GM13977 (cell line): ENCODE measurements at places on chromosomes 6 and 20.

- peak; percentile 60 for DNase-seq
These were observed 1.5 kb downstream of the ARID1B start for GRCh38 chr6:156778454-156779205.

- DNase-seq, result no peak
These were observed 58.3 kb upstream of the GGTLC1 start for GRCh38 chr20:24046888-24047287.

GRCh38 chr6:113763876-113764275 lies 93.3 kb upstream of the MARCKS start:
- DNase-seq, result no peak

DNA sequence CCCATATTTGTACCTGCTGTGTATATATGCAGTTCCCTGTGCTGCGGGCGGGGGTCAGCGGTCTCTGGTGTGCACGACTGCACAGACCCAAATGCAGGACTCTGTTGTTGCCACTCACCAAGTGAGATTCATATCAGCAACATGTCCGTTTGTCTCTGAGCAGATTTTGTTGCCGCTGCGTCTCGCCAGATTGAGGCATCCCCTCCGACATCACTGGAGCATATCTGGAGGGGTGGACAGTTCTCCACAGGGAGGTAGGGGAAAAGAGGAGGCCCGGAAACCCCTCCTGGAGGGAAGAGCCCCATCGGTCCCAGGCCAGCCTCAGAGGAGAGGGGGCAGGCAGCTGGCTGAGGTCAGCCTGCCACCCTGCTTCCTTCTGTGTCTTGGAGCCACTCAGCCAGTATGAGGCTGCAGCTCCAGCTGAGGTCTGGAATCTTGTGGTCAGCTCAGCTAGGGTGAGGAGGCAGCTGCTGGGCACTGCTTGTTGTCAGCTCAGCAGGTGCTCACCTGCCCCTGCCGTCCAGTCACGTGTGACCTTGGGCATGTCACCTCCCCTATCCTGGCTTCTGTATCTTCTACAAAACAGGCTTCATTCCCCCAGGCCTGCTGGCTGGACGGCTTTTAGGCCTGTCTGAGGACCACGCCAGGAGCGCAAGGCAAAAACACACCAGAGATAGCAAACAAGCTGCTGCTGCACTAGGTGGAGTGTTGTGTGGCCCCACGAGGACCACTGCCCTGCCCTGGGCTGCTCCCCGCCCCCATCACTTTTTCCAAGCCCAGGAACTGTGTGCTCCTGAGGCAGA lies 47.1 kb downstream of the HNF4A start:
- DNase-seq, result no peak

GRCh38 chr20:38043512-38044300 lies 10.2 kb downstream of the RPRD1B start:
- DNase-seq, result no peak

GRCh38 chr6:72941751-72942150 lies 283.5 kb downstream of the KHDC1L start:
- DNase-seq, result no peak

GRCh38 chr6:7143476-7143974 lies 35.8 kb downstream of the RREB1 start:
- DNase-seq, result no peak

DNA sequence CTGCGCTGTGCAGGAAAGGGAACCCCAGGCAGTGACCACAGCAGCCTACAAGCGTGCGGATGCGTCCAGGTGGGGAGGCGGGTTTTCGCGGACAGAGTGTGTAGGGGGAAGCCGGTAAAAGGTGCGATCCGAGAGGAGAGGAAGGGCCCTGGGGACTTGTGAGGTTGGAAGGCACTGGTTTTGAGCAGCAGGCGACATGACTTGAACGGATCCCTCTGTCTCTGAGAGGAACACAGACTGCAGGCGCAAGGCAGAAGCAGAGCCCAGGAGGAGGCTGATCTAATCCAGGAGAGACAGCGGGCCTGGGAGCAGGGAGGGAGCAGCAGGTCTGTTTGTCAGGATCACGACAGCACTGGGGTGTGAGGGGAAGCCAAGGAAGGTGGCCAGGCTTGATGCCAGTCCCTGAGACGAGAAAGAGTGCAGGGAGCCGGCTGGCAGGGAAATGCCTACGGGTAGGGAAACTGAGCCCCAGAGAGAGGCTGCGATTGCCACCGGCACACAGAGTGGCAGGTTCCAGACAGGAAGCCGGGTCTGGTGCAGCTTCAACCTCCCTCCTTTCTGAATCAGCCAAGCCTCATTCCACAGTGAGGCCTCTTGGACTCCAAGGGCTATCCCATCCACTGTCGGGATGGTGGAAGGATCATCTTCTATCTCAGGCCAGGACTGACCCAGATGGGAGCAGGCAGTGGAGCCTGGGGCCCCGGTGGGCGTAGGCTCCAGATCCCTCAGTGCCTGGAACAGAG lies 57.1 kb downstream of the HNF4A start:
- DNase-seq, result no peak

- peak; percentile 17 for DNase-seq
These were observed 771.9 kb upstream of the DEFB115 start for GRCh38 chr20:30485331-30486102.

GRCh38 chr6:93677264-93677965 lies 258.1 kb upstream of the EPHA7 start:
- DNase-seq, result no peak

DNA sequence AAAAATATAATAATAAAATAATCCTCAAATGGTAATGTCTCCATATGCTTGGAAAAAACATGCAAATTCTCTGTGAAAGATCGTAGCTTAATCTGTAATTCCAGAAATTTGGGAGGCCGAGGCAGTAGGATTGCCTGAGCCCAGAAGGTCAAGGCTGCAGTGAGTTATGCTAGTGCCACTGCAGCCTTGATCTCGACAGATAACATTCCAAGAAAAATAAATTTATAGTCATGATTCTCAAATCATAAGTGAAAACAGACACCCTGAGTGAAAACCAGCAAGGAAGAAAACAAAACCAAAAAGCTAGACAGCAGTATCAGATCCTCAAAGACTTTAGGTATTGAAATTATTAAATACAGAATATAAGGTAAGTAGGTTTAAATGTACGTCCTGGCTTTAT lies 3.8 kb upstream of the MUC21 start:
- DNase-seq, result no peak

DNA sequence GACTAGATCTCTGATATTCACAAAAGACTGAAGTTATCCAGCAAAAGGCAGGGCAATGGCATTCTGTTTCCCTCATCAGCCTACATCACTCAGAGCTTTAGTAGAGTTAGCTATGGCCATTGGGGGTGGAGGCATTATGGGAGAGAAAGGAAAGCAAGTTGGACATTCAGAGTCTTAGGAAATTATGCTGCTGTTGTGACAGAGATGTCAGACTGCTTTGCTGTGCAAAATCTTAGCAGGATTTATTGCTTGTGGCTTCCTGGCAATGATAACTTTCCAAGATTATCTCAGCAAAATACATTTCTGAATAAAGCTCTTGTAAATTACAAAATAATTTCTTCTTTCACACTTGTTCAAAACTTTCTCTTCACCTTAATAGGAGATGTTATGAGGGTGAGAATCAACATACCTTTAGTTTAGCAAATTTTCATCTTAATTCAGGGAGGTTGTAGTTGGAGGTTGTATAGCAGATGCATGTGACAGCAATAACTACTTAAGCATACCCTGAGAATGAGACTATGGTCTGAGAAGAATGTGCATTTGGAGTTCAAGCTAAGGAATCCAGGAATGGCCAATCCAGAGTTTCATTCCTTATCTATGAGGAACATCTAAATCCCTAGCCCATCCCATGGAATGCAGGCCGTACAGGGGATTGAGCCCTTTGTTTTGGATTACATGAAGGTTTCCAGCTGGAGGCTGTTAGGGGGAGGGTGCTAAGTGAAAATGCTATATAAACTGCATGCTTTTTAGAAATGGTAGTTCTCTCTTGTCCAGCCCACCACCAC lies 179.8 kb downstream of the HAO1 start:
- no peak for DNase-seq

DNA sequence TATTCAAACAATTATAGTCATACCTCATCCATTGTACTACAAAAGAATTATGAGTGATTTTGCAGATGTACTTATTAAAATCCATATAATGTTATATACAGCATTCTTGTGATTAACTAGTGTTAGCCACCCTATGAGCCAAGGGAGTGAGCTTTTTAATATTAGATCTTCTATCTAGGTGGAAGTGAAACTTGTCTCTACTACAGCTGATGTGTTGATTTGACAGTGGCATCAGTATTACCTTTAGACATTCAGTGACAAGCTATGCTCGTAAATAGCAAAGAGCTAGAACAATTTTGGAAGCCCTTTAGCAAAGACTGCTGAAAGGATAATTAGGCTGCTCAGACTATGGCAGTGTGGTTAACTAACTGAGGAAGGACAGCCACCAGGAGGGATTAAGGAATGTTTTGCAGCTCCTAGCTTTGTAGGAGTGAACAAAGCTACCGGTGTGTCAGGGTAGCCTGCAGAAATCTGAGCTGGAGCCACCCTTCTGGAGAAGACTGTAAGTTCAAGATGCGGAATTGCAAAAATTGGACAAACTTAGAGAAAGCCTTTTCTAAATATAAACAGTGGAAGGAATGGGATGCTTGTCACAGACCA lies 73.7 kb downstream of the AFG1L start:
- DNase-seq, result no peak

GRCh38 chr6:136703331-136703865 lies 88.9 kb downstream of the MAP3K5 start:
- DNase-seq, result no peak

DNA sequence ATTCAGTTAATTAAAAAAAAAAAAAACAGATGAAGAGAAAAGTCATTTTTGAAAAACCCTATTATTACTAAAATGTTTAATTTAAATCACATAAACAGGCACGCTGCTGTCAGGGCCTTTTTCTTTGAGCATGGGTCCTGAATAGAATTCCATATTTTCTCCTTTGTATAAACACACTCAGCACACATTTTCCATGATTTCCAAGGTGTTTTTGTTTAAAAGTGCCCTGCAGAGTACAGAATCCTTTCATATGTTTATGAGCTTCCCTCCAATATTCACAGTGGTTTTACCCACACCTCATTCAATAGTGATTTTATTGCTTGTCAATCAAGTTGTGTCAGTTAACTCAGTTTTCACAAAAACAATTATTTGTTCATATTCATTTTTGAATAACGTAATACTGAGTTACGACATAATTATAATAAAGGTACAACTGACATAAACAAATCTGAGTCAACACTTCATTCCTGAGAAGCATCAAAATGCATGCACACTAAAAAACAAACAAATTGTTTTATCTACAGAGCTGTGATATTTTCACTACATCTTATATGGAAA lies 15.2 kb downstream of the SLC35B3 start:
- DNase-seq, result no peak

DNA sequence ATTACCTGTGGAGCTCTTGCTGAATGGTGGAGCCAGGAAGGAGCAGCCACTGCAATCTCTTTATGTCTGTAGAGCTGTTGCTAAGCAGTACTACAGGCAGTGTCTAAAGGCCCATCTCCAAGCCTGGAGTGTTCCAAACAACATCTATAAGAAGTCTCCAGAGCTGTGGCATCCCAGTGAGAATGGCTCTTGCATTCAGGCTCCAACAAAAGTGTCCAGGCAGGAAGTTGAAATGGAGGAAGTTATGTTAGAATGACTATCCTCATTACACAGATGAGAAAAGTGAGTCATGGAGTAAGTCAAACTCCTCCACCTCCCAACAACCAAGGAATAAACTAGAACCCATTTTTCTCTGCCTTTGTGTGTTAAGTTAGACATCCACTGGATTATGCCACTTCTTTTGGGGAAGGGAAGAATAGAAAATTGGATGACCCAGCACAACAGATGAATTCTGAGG lies 288.5 kb upstream of the STXBP5 start:
- no peak for DNase-seq

DNA sequence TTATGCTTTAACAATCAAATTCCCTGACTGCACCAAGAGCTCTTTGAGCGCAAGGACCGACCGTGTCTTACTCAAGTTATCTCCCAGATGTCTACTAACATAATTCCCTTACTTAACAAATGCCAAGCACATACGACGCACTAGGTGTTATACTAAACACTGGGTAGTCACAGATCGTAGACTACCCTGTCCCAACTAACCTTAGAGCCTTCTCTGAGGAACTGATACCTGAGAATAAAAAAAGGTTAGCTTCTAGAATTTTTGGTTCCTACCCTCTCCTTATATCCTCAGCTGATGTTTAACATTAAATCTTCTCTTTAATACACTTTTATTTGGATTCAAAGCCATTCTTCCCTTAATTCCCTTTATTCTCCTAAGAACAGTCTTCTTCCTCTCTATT lies 38.5 kb downstream of the EPB41L2 start:
- DNase-seq, result no peak

- no peak for DNase-seq
These were observed 505.4 kb downstream of the CD83 start for GRCh38 chr6:14622909-14623505.

DNA sequence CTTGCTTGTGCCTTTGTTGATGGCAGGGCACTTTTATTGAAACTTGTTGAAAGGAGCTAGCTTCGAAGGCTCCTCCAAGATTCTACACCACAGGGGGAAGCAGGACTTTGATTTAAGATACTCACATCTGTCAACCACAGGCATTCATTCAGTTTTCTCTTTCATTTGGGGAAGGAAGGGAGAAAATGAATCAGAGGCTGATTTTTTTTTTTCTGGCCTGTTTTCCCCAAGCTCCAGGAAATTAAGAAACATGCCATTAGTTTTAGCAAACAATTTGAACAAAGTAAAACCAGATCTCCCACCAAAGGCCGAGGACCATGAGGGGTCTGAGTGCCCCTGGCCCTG lies 8.7 kb upstream of the APCDD1L start:
- DNase-seq, result no peak

DNA sequence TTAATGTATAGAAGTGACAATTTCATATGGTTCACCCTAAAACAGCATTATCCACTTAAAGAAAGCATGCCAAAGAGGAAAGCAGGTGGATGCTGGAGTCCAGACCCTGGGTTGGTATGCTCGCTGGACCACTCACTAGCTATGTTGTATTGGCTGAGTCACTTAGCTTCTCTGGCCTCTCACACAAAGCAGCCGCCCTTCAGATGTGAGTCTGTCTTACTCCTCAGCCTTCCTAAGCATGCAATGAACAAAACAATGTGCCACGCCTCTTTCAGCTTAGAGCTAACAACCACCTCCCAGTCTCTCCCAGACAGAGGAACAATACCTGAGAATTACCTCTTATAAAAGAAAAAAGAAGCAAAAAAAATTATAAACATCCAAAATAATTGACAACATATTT lies 29.4 kb downstream of the SIM1 start:
- DNase-seq, result no peak
